NCI-H2171 treated with DMSO at 0.1 percent for 48 hours (cell line): ENCODE measurements at places on chromosomes 12 and 14.

DNA sequence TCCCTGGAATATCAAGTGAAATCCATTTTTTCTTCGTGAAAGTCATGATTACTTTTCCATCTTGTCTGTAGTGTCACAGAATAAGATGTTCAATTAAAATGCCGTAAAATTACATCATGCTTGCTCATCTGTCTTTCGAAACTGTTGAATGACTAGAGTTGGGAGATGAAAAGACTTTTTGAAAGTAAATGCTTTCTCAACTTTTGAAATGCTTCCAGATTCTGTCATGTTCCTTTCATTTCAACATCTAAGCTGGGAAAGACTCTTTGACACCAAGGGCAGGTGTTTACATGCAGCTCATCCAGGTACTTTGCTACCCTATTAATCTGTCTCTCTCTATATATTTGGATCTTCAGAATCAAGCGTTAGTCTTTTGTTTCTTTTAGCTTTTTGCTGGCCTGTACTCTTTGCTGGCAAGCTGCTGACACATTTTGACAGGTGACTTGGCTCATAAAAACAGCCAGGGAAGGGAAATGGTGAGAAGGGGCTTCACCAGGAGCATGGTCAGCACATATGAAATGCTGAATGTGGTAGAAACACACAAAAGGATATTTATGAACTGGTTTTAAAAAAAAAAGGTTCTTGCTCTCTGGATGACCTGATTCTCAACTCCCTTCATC, 77.0 kb upstream of the METAP2 start:
- DNase-seq: no peak

GRCh38 chr14:106507354-106507753, 981.0 kb downstream of the TMEM121 start:
- DNase-seq: no peak

DNA sequence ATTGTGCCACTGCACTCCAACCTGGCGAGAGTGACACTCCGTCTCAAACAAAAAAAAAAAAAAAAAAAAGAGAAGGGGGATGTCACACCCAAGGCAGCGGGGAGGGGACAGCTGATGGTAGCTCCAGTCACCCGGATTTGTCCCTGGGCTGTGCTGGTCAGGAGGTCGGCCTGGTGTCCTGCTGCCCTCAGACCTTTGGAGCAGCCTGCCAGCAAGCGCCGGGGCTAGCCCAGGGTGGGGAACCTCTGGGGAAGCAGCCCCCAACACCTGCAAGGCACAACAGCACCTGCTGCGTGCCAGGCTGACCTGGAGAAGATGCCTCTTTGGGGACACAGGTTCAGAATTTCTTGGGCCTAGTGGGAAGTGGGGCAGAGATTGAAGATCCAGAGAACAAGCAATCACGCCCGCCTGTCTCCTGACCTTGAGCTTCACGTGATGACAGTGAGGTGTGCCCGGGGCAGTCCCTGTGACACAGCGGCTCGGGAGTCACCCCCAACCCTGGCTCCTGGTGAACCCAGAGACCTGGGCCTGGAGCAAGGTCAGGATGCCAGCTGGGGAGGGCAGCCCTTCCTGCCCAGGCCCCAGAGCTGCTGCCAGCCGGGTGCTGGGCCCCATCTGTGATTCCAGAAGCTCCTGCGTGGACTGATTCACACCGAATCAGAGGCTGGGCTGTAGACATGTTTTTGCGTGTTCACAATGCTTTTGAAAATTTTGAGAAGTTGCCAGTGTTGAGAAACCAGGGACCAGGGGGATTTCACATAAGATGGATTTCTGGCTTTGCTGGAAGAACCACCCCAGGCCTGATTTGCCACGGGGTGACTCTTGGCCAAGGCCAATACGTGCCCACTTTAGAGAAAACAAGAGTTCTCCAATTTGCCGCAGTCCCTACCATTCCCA, 66.4 kb downstream of the RFLNA start:
- DNase-seq: no peak

DNA sequence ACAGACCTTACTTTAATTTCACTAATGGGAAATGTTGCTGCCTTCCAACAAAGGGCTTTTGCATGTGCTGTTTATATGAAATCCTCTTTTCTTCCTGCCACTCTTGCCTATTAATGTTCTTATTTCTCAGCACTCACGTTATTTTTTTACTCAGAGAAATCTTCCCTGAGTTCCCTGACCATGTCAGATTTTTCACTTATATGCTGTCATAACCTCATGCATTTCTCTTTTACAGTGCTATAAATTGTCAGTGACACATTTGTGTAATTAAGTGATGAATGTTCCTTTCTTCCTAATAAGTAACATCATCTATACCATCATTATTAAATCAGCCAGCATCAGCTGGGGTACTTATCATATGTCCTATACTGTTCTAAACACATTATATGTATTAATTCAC, 444.1 kb downstream of the DIO2 start:
- DNase-seq: no peak

DNA sequence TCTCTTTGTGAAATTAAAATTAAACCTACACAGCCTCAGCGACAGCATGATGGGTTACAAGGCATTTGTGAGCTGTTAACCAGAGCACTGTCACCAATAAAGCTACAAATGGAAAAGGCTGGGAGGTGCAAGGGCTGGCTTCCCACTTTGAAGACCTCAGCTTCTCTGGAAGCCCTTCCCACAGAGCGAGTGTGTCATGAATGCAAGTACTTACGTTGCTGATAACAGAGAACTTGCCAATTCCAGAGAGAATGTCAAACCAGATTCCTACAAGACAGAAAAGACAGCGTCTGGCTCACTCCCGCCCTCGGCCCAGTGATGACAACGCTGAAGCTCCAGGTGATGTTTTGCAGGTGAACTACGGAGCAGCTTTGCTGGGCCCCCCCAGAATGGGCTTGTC, 145.8 kb downstream of the NTF3 start:
- no peak for DNase-seq

- DNase-seq: no peak
These were observed 13.9 kb downstream of the PPP1R36 start for GRCh38 chr14:64563696-64564095.

GRCh38 chr14:22872833-22873520, 1.4 kb downstream of the LRP10 start:
- no peak for DNase-seq

- DNase-seq: no peak
These were observed 55.2 kb downstream of the PTGER2 start for GRCh38 chr14:52369305-52369801.
